A673 (cell line): ENCODE measurements at places on chromosomes 11 and 22. TPM values are rescaled to one million over a fixed set of nuclear protein-coding genes. Genes with fewer than 3 reads are reported as not detected.
A peak's percentile ranks its signal among the peaks of the same experiment; 100 is the strongest.

DNA sequence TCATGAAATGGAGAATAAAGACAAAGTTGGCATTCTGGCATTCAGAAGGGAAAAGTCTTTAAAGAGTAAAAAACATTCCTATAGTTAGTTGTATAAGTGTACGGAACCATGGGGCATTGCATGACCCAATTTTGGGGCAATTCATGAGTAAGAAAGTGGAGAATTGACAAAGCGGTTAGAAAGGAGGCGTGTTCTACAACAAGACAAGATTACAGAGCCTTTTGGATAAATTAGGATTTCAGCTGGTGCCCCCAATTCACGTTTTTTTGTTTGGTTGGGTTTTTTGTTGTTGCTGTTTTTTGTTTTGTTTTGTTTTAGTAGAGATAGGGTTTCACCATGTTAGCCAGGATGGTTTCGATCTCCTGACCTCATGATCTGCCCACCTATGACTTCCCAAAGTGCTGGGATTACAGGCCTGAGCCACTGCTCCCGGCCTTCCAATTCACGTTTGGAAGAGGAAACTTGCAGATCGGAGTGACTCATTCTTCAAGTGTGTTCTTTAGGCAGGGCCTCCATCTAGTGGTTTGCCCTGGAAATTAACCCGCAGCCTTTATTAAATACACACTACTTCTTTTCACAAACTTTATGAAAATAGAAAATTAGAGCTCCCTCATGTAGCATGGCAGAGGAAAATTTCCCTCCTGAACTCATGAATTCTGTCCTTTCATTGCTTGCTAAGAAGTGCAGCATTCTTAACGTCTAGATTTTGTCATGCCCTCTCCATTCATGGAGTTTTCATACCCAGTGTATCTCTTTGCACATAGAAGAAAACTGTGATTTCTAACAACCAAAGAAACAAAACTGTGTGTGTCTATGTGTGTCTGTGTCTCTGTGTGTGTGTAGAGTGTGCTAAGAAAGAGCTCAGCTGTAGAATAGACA is 118.1 kb downstream of the BBOX1 start:
- no peaks in the 10 kb centered on the region for H3K4me1 ChIP-seq
- H3K27ac ChIP-seq: no peak overlapping the region
- H3K27me3 ChIP-seq: peaks cover 5% of the 10 kb centered on the region
- H3K4me3 ChIP-seq: no peak overlapping the region
- H3K36me3 ChIP-seq: no peaks in the 10 kb centered on the region
- peak; percentile 94 for DNase-seq

DNA sequence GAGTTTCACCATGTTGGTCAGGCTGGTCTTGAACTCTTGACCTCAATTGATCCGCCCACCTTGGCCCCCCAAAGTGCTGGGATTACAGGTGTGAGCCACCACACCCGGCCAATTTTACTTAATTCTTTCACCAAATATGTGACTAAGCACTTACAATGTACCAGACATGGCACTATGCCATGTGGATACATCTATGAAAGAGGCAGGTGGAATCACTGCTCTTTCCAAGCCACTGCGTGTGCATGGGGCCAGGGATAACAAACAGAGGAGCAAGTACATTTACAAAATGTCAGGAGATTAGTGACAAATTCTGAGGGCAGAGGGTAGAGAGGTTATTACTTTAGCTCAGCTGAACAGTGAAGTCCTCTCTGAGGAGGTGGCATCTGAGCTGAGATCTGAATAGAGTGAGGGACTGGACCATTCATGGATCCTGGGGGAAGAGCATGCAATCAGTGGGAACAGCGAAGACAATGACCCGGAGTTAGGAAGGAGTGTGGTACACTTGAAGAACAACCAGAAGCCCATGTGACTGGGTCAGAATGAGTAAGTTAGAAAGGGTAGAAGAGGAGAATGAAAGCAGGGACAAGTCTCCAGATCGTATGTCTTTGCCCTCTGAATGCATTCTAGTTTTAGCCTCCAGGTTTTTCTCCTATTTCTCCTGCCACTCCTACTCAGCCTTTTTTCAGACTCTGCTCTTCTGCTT is 38.3 kb upstream of the GRAMD1B start:
- no peaks in the 10 kb centered on the region for H3K36me3 ChIP-seq
- H3K27ac ChIP-seq: no peak overlapping the region
- H3K27me3 ChIP-seq: no peaks in the 10 kb centered on the region
- DNase-seq: no peak
- no peaks in the 10 kb centered on the region for H3K4me1 ChIP-seq
- no peak overlapping the region for H3K4me3 ChIP-seq

DNA sequence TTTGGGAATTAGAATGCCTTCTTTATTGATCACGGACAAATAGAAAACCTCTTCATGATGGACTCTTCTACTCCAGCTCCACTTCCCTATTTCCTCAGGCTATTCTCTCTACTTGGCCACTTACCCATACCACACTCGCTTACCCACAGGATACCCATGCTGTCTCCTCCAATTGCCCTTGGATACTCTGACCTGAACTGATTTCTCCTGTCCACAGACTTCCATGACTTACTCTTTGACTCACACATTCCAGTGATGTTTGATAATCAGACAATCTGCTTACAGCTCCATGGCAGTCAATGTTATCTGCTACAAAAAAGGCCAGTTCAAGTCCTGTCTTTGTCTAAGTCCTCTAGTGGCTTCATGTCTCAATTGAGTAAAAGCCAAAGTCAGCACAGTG is 292.0 kb upstream of the CTSC start:
- no peak overlapping the region for H3K4me3 ChIP-seq
- no peaks in the 10 kb centered on the region for H3K36me3 ChIP-seq
- H3K27ac ChIP-seq: no peak overlapping the region
- DNase-seq: no peak
- no peaks in the 10 kb centered on the region for H3K4me1 ChIP-seq
- H3K27me3 ChIP-seq: no peaks in the 10 kb centered on the region

CADM1 gene
- 10.4 and 12.9 TPM in 2 replicates for total RNA-seq
